AG09309 (cell line): ENCODE measurements at places on chromosomes 4 and X.

DNA sequence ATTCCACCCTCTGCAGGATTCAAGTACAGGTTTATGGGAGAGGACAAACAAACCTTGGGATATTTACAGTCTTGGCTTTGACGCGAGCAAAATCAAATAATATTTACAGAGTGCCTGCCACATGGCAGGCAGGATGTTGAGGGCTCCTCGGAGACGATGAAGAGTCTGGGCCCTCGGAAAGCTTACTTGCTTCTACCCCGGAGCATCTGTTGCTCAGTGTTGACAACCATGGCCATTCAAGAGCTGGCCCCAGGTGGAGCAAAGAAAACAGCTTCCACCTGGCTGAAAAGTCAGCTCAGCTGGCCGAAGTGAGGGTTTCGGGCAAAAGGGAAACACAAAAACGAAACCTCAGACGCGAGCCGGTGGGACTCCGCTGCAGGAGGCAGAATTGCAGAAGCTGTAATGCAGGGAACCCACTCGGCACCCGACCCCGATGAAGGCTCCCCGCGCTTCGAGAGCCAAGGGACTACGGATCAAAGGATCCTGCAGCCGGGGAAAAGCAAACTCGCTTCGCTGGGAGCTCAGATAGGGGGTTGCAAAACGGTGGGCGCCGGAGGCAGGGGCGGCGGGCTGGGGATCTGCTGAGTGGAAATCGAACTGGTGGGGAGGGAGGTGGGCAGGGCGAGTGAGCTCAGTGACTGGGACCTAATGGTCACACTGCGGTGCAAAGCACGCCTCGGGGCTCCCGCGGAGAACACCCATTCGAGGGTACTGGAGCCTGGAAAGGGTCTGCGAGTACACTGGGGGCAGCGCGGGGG lies 805 bp downstream of the ATP8A1 start:
- no peak for DNase-seq

DNA sequence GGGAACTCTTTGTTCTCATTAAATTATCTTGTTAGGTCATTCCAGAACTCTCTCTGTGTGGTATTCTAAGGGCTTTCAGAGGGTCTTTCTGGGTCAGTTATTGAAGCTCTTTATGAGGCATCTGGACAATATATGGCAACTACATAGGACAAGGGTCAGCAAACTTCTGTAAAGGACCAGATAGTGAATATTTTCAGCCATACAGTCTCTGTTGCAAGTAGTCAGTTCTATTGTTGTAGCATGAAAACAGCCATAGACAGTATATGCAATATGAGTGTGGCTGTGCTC lies 35.1 kb downstream of the HADH start:
- no peak for DNase-seq

- no peak for DNase-seq
Observed at GRCh38 chr4:163003979-163004378, 162.7 kb downstream of the NAF1 start.

DNA sequence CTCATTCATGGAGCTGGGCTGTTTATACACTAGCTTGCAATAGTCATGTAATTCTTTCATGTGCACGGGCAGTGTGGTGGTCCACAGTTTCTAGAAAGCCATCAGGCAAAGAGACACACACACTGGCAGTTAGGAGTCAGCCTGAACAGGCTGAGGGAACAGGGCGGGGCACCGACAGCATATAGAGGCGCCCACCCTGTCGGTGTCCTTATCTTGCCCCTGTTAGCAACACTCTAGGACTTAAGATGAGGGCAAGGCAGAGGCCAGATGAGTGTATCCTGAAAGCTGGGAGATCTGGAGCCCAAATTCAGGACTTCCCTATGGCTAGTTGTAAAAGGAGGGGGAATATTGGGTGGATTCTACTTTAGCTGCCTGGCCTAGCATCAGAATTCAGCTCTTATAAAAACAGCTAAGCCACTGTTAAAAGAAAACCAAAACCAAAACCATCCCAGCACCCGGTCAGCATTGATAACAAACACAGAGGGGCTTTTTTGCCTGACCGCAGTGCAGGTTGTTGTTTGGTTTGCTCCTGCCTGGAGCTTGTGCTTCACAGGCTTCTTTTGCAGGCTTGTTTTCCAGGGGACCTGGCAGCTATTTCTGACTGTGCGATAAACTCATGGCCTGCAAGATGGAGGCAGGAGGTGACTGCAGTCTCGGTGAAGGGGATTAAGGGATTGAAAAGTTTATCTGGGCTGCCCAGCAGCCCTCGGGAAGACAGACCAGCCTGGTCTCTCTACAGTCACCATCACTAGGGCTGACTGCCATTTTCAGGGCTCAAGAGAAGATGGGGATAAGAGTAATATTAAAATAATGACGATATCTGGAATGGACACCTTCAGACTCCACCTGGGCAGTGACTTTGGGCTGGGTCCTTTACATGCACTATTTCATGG lies 638.9 kb downstream of the MID1IP1 start:
- no peak for DNase-seq

DNA sequence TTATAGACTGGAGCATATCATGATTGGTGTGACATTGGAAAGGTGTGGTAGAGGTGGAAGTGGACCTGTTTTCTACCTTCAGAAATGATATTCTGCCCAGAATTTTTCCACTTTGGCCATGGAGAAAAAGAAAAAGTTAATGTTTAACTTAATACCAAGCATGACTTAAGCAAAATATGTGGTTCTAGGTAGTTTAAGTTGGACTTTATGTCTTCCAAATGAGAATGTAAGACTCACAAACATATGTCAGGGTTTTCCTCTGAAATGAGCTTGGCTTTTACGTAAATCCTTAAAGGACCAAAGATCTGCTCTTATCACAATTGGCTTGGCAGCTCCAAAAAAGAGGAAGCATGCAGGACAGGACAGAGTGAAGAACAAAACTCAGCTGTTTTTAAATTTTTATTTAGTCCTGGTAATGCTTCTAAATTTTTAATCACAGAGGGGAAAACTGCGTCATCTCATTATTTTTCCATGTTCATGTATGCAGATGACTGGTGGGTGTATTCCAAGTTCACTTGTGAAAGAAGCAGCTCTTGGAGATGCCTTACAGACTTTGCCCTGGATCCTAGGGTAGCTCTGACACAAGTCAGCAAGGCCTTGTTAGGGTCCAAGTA lies 98.2 kb downstream of the ANK2 start:
- DNase-seq, result no peak

- DNase-seq, result no peak
Observed at GRCh38 chr4:148852092-148852699, 410.0 kb upstream of the NR3C2 start.

DNA sequence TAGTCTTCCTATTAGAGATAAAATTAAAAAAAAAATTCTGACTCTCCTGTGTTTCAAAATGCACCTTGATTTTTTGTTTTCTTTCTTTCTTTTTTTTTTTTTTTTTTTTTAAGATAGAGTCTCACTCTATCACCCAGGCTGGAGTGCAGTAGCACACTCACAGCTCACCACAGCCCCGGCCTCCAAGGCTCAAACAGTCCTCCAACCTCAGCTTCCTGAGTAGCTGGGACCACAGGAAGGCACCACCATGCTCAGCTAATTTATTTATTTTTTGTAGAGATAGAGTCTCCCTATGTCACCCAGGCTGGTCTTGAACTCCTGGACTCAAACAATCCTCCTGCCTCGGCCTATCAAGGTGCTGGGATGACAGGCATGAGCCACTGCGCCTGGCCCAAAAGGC lies 41.1 kb upstream of the TMEM184C start:
- no peak for DNase-seq

GRCh38 chr4:54173281-54173912 lies 55.7 kb upstream of the PDGFRA start:
- no peak for DNase-seq

DNA sequence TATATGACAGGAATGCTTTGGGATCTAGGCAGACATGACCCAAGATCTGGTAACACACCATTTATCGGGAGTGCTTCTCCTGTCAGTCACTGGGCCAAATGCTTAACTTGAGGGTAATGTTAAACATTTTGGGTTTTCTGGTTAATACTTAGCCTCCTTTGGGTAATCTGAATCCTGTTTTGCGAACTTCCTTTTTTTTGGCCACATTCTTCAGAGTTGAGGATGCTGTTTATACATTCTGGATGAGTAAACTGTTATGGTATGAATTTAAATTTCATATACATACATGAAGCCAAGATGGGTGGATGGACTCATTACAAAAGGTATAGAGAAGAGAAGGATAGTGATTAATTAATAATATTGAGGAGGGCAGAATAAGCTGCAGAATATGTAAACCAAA lies 36.1 kb downstream of the MID1IP1 start:
- no peak for DNase-seq

DNA sequence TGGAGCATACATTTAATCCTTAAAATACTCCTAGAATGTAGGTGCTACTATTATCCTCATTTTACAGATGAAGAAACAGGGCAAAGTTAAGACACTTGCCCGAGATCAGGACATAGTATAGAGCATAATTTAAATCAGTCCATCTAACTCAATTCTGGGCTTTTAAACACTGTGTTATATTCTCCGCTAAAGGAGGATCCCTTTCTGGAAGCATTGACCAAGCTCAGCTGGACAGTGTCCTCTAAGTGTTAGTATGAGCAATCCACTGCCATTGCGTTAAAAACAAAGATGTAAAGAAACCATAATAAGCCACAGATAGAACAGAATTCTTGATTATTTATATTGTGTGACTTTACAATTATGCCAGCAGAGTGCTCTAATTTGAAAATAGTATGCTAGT lies 207.0 kb downstream of the ARHGAP24 start:
- DNase-seq, result no peak

DNA sequence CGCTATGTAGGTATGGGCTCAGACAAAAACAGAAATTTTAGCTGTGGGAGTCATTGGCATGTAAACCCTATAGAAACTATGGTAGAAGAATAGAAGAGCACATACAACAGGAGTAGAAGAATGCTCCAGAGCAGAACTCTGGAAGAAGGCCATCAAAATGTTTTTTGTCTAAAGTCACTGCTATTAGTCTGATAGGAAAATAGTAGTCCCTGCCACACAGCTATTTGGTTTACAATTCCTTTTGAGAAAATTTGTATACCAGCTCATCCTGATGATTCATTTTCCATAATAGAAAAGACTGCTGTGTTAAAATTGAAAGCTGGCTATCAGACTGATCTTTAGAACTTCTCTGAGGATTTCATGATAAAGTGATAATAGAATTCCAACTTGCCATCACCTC lies 32.8 kb upstream of the ADAD1 start:
- DNase-seq, result no peak

- DNase-seq, result no peak
Observed at GRCh38 chr4:14225688-14226207, 598.2 kb upstream of the BOD1L1 start.

DNA sequence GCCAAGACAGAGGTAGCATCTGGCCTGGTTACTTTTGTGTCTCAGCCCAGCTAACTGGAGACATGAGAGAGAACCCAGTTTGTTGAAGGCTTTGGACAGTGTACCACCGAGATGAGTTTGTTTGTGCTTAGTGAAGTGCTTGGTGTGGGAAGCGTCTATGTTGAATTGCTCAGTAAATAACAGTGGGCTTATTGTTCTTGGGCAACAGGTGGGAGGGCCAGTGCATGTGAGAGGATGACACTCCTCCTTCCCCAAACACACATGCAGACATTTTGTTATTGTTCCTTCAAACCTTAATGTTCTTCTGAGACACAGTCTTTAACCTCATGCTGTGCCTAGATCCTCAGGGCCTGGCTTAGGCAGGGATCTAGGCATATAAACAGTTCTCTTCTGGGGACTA lies 39.7 kb downstream of the MSN start:
- no peak for DNase-seq

- no peak for DNase-seq
Observed at GRCh38 chr4:81472281-81473182, 825 bp upstream of the RASGEF1B start.

- DNase-seq, result no peak
Observed at GRCh38 chrX:15143050-15143824, 126.6 kb downstream of the ASB9 start.

- no peak for DNase-seq
Observed at GRCh38 chrX:80316526-80316925, 103.7 kb upstream of the TENT5D start.

DNA sequence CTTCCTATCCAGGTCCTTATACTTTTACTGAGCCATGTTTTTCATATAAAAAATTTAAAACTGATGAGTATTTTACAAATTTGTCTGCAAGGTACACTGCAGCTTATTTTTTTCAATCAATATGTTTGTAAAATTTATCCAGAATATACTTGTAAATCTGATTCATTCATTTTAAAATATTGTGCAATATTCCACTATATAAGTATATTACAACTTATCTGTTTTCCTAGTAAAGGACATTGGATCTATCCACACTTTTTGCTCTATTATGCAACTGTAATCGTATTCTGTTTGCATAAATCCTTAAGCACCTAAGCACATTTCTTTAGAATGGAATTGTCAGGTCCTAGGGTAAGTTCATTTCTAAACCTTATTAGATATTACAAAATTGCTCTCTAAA lies 49.5 kb downstream of the TBC1D9 start:
- DNase-seq, result no peak

DNA sequence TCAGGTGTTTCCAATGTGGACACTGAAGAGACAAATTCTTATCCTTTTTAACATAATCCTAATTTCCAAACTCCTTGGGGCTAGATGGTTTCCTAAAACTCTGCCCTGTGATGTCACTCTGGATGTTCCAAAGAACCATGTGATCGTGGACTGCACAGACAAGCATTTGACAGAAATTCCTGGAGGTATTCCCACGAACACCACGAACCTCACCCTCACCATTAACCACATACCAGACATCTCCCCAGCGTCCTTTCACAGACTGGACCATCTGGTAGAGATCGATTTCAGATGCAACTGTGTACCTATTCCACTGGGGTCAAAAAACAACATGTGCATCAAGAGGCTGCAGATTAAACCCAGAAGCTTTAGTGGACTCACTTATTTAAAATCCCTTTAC lies 18.6 kb downstream of the TLR7 start:
- no peak for DNase-seq

GRCh38 chrX:819684-820083 lies 189.1 kb downstream of the SHOX start:
- DNase-seq, result no peak

GRCh38 chrX:151697522-151697921 lies 2.3 kb downstream of the PRRG3 start:
- DNase-seq, result peak; percentile 75

- DNase-seq, result peak; percentile 4
Observed at GRCh38 chr4:66633477-66633876, 911.8 kb downstream of the CENPC start.

GRCh38 chrX:131901546-131901945 lies 121.6 kb upstream of the STK26 start:
- no peak for DNase-seq

DNA sequence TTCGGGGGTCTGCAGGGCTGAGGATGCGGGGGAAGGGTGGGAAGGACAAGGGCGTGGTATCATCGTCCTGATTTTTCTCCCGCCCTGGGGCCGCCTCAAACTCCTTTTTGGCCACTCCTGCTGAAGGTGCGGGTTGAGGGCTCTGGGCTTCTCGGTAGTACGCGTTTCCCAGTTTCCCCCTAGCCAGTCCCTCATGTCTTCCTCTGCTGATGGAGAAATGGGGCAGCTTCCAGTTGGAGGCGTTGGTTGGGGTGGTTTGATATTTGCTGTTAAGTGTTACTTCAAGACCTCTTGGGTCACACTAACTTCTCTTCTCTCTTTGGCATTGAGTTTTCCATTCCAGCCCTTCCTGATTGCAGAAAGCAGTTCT lies 482 bp downstream of the GSTCD start:
- DNase-seq, result no peak
